Epithelial cell of proximal tubule (primary cell): ENCODE measurements at places on chromosomes 1 and 21.

DNA sequence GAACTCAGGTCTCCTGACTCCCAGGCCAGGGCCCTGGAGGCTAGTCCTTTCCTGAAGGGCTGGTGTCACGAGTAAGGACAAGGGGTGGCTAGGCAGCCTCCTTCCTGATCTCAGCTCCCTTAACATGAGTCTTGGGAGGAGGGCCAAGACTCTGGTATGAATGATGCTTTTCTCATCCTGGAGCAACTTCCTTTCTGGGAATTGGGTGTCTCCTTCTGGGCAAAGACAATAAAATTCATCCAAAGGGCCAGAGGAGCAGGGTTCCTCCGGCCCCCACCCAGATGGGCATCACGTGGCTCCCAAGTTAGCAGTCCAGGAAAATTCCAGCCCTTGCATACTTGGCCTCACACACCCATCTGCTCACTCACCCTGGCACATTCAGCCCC lies at the start of gene FAM167B:
FAM167B (plus strand) TSS at position 335 of the 386 bp plus-strand sequence. CDS start 200 bp downstream, outside the sequence.
- DNase-seq, result no peak

- no peak for DNase-seq
These were observed 644.0 kb downstream of the PTPRC start for GRCh38 chr1:199282751-199283305.

DNA sequence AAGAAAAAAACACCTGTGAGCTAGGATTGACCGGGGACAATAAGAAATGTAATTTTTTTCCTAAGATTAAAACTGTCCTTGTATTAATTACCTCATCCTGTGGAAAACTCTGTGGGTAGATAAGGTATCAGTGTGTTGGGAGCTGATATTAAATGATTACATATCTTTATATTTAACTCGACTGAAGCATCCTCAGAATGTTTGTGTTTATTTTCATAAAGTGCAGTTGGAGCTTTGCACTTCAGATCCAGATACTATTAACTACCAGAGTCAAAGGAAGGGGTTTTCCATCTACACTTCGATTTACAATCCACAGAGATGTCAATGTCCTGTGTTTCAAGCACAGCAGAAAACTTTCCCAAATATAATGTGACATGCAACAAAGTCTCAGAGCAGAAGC lies 164.5 kb downstream of the NR5A2 start:
- no peak for DNase-seq

GRCh38 chr1:42336978-42337377 lies 1.9 kb upstream of the FOXJ3 start:
- DNase-seq, result no peak
